ENCODE measurements at places on chromosomes 11 and 22.

- DNase-seq = no peak
Measured at GRCh38 chr11:86248609-86249008, 4.1 kb downstream of the EED start.

- DNase-seq = no peak
Measured at GRCh38 chr11:69160296-69161116, 4.8 kb downstream of the SMIM38 start.

DNA sequence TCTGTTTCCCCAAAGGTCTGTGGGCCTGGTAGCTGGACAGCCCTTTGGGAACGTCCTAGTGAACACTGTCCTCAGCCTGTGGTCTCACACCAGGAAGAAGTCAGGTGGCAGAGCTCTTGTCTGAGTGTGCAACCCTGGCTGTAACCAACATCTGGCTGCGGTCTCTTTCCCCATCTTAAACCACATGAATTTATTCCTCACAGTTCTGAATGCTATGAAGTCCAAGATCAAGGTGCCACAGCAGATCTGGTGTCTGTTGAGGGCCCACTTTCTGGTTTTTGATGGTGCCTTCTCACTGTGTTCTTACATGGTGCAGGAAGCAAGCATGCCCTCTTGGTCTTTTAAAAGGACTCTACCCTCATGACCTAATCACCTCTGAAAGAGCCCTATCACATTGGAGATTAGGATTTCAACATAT is 2.7 kb downstream of the UPB1 start:
- DNase-seq = no peak

GRCh38 chr22:22097727-22098228 is 115.2 kb upstream of the TOP3B start:
- DNase-seq = no peak

DNA sequence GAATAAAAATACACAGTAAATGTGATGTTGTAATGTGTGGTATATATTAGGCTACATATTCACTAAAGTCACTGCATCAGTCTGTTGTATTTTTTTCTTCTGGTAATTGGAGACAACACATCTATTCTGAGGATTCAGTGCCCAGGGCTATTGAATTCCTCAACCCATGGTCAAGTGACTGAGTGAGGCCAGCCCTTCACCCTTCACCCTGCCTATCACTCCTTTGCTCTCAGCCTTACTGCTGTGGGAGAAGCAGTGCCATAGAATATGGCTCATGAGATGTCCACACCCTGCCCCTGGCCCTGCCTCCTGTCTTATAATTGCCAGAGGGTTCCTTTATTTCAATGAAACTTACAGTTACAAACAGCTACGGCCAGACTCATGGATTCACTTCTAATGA is 295.6 kb downstream of the NTM start:
- DNase-seq = no peak

- no peak for DNase-seq
Measured at GRCh38 chr22:45064313-45065278, 54.8 kb upstream of the PHF21B start.

All from NCI-H146 (cell line).